ENCODE measurements at places on chromosomes 13 and 19.

GRCh38 chr13:37956536-37956935 is 87.0 kb upstream of the TRPC4 start:
- DNase-seq, result no peak

DNA sequence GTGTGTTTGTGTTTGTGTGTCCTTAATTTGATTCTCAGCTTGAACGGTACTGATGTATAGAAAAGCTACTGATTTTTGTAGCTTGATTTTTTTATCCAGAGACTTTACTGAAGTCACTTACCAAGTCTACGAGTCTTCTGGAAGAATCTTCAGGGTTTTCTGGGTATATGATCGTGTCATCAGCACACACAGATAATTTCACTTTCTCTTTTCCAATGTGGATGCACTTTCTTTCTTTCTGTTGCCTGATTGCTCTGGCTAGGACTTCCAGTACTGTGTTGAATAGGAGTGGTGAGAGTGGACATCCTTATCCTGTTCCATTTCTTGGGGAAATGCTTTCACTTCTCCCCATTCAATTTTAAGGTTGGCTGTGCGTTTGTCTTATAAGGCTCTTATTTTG is 7.9 kb upstream of the LILRB1 start:
- DNase-seq, result no peak

DNA sequence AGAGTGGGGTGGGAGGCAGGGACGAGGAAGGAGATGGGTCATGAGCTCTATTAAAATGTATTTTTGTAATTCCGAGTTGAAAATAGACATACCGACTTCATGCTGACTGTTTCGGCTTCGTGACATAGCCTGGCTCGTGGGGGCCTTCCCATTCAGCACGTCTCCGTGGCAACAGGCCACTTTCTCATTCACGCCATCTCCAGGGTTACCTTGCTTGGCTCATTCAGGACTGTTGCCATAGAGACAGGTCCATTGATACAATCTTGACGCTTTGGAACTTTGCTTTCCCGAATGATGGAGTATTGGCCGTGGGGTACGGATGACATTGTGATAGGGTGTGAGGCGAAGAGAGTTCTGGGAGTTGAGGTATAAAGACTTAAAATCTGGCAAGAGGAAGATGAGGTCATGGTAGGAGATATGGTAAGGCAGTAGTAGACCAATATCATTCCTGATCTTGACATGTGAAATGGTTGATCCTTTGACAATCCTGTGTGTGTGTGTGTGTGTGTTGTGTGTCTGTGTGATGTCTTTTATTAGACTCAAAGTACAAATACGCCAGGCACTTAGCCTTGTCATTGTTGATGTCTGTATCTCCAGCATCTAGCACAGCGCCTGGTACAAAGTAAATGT is 97.3 kb downstream of the CACNA1A start:
- no peak for DNase-seq

GRCh38 chr19:12779162-12779993 is 4.0 kb upstream of the HOOK2 start:
- peak; percentile 85 for DNase-seq

- DNase-seq, result no peak
Measured at GRCh38 chr19:35449359-35450043, 1.4 kb downstream of the FFAR2 start.

DNA sequence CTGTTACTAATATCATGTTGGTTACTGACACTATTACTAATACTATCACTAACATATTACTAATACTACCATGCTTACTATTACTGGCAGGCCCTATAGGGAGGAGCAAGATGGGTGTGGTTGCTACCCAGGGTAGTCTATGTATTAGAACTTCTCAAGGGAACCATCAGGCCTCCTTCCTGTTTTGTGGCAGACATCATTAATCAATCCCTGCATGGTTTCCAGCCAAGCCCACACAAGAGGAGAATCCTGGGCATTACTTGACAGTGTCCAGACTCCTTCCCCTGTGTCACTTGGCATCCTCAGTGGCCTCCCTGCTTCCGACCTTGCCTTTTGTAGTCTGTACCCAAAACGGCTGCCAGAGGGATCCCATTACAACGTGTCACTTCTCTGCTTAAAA is 8.9 kb downstream of the HAS1 start:
- DNase-seq, result no peak

DNA sequence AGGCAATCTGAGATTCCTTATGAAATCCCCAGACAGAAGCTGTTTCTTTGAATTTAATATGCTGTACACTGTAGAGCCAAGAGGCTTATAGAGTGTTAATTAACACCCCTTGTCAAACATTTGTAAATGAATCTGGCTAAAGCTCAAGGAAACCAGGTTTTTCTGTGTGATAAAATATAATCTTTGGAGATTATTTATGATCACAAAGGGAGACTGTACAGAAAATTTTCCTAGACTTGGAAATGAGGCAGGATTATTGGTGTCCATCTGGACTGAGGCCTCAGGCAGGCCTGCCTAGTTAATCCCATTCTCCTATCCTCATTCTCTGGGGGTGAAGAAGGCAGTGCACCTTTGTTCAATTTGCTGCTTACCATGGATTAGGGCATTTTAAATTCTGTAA is 17.8 kb downstream of the KL start:
- no peak for DNase-seq

DNA sequence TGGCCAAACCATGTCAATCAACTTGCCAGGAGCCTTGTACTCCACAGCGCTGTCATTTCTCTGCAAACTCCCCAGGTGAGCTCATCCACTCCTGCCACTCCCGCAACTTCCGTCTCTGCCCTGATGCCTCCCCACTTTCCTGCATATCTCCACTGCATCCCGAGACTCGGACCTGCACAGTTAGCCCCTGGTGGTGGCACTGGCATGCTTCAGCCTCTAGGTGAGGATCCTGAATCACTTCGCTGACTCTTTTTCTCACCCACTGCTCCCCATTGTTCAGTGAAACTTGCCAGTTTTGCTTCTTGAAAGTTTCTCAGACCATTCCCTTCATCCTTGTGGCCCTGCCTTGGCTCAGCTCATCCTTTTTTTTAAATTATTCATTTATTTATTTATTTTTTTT is 3.4 kb upstream of the CTU1 start:
- no peak for DNase-seq

GRCh38 chr13:30551189-30551588 is 66.5 kb upstream of the USPL1 start:
- DNase-seq, result no peak
